HFFc6 (cell line): ENCODE measurements at places on chromosomes 1 and 21. TPM values are rescaled to one million over a fixed set of nuclear protein-coding genes. Genes with fewer than 3 reads are reported as not detected.

Gene RHOU
- total RNA-seq, result 0.31 and 0.42 TPM in 2 replicates

Gene CRNN
- total RNA-seq, result not detected in 3 replicates

Gene NOS1AP
- total RNA-seq, result 0.39 to 0.59 TPM (median 0.42 TPM) in 3 replicates

Gene DRAXIN
- total RNA-seq, result not detected in 3 replicates

Gene VHLL
- not detected in 3 replicates for total RNA-seq

Gene PRAMEF14
- not detected in 2 replicates for total RNA-seq

Gene GNG4
- 1.4 to 2.6 TPM (median 1.5 TPM) in 3 replicates for total RNA-seq

Gene SLC9C2
- not detected in 3 replicates for total RNA-seq

Gene IVL
- not detected in 3 replicates for total RNA-seq

Gene SYT11
- total RNA-seq, result 43.9 and 45.3 TPM in 2 replicates

Gene NAXE
- total RNA-seq, result 76.4 to 78.1 TPM (median 78.1 TPM) in 3 replicates

Gene SRM
- 270 to 300 TPM (median 279 TPM) in 3 replicates for total RNA-seq

Gene ZNF648
- total RNA-seq, result not detected in 3 replicates

- H3K27me3 ChIP-seq, result peaks cover 2% of the 10 kb centered on the region; the same call in 1 of the 2 replicates
- peaks cover 51% of the 10 kb centered on the region for H3K4me1 ChIP-seq
- DNase-seq, result peak; percentile 40
- H3K27ac ChIP-seq, result peak overlapping the region; percentile 100
Measured at GRCh38 chr1:169486281-169487051, 722 bp upstream of the SLC19A2 start.

DNA sequence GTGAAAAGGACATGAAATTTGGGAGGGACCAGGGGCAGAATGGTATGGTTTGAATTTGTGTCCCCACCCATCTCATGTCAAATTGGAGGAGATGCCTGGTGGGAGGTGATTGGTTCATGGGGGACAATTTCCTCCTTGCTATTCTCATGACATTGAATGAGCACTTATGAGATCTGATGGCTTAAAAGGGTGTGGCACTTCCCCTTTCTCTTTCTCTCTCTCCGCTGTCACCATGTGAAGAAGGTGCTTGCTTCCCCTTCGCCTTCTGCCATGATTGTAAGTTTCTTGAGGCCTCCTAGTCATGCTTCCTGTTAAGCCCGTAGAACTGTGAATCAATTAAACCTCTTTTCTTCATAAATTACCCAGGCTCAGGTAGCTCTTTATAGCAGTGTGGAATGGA lies 7.6 kb upstream of the GBP4 start:
- DNase-seq, result no peak
- H3K36me3 ChIP-seq, result no peaks in the 10 kb centered on the region
- no peak overlapping the region for H3K4me3 ChIP-seq
- H3K27me3 ChIP-seq, result no peaks in the 10 kb centered on the region

GRCh38 chr1:17207540-17207939 lies 2.6 kb downstream of the PADI1 start:
- H3K4me3 ChIP-seq, result no peak overlapping the region; the same call in 1 of the 2 replicates
- H3K4me1 ChIP-seq, result peaks cover 33% of the 10 kb centered on the region
- peaks cover 7% of the 10 kb centered on the region for H3K27me3 ChIP-seq

GRCh38 chr1:65817891-65818290 lies 25.2 kb downstream of the PDE4B start:
- H3K4me3 ChIP-seq, result no peak overlapping the region
- no peaks in the 10 kb centered on the region; the same call in 1 of the 2 replicates for H3K27me3 ChIP-seq
- no peak overlapping the region for H3K27ac ChIP-seq

GRCh38 chr1:218284377-218284916 lies 646 bp upstream of the RRP15 start:
- H3K4me3 ChIP-seq, result peak overlapping the region; percentile 97
- no peaks in the 10 kb centered on the region; the same call in 1 of the 2 replicates for H3K27me3 ChIP-seq
- peak overlapping the region; percentile 85 for H3K27ac ChIP-seq

DNA sequence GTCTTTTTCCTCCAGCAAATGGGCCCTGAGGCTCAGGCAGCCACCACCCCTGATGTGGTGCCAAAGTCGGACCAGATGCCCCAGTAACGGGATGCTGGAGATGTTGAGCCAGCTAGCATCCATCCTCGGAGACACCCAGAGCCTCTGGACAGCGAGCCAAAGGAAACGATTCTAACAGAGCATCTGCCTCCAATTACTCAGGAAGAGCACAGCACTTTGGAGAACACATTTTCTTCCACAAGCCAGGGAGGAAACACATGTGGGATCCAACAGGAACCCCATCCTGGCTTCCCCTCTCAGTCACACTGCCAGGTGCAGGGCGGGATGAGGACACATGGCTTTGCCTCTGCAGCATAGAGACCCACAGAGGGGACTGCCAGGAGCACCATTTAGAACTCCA lies 44.9 kb downstream of the C1orf198 start:
- H3K27me3 ChIP-seq, result no peaks in the 10 kb centered on the region; the same call in 1 of the 2 replicates
- peaks cover 71% of the 10 kb centered on the region for H3K4me1 ChIP-seq
- DNase-seq, result no peak

DNA sequence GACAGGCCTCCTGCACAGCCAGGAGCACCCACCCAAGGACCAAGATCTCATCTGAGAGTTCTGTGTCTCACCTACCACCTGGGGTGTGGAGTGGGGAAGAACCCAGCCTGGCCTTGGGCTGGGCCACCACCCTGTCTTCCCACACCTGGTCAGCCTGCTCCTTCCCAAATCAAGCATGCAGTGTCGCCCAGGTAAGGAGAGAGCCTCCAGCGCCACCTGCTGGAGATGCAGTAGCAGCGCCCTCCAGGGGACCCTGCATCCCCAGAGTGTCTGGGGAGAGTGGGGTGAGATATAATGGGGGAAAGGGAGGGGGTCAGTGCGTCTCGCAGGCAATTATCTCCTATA lies 32.3 kb downstream of the KIAA2013 start:
- H3K27ac ChIP-seq, result no peak overlapping the region
- H3K4me3 ChIP-seq, result no peak overlapping the region
- no peaks in the 10 kb centered on the region for H3K36me3 ChIP-seq
- DNase-seq, result peak; percentile 23
- peaks cover 10% of the 10 kb centered on the region; the same call in 1 of the 2 replicates for H3K4me1 ChIP-seq

DNA sequence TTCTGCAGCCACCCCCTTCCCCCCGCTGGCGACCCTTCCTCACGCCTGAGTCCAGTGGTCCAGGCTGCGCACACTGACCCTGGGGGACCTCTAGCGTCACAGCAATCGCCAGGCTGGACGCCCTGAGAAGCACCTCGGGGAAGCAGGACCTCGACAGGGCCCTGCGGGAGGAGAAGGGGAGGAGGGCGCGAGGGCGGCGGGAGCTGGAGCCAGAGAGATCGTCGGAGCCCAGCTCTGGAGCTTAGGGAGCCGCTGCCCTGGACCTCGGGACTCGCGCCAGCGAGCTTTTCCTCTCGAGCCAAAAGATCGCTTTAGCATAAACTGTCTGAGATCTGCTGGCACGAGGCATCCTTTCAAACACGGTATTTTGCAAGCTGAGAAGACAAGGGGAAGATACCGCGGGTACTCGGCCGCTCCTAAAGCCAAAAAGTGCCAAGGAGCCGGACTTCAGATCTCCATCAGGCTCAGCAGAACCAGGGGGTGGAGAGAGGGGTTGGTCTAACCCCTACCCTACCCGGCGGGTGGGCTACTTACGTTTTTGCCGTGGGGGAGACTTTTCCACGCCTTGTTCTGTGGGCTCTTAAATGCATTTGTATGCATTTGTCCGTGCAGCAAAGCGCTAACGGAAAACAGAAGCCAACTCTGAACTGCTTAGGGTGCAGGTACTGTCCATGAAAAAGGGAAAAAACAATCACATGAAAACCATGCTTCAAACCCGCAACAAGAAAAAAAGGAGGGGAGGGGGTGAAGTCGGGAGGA lies 586 bp downstream of the COL24A1 start:
- peak overlapping the region; percentile 87 for H3K4me3 ChIP-seq
- peak overlapping the region; percentile 78 for H3K27ac ChIP-seq

DNA sequence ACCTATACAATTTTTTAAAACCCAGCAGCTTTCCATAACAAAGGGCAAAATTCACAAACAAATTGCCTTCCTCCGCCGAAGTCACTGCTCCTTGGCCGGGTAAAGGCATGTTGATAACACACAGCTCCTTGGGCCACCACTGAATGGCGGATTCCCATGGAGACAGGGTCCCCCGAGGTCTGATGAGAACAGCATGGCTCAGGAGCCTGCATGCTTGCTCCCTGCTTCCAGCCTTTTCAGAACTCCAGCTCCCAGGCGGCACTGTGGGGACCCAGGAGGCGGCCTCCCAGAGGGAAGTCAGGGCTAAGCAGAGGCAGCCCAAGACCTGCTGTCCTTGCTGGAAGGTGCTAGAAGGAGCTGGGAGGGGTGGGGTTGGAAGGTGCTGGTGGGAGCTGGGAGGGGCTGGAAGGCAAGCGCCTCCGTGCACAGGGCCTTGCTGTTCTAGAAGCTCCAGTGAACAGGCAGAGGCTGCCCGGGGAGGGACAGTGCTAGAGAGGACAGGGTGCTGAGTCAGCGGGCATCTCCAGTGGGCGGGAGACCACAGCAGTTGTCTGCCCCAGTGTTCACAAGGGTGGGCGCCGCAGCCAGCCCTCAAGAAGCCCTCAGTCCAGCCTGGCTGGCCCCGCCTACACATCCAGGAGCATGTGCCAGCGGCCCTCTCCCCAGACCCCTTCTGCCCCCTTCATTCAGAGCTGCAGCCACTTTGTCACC lies 35.1 kb downstream of the PRDM16 start:
- no peak overlapping the region for H3K4me3 ChIP-seq
- H3K36me3 ChIP-seq, result no peaks in the 10 kb centered on the region
- no peaks in the 10 kb centered on the region for H3K4me1 ChIP-seq
- H3K27ac ChIP-seq, result no peak overlapping the region
- DNase-seq, result no peak

GRCh38 chr1:209086486-209087192 lies 496.9 kb upstream of the CAMK1G start:
- no peaks in the 10 kb centered on the region for H3K27me3 ChIP-seq
- H3K36me3 ChIP-seq, result no peaks in the 10 kb centered on the region
- no peak for DNase-seq
- no peaks in the 10 kb centered on the region for H3K4me1 ChIP-seq

- H3K27ac ChIP-seq, result no peak overlapping the region
- no peak overlapping the region for H3K4me3 ChIP-seq
- no peaks in the 10 kb centered on the region; the same call in none of the 2 replicates for H3K27me3 ChIP-seq
Measured at GRCh38 chr1:62076286-62076685, 118.4 kb upstream of the L1TD1 start.

DNA sequence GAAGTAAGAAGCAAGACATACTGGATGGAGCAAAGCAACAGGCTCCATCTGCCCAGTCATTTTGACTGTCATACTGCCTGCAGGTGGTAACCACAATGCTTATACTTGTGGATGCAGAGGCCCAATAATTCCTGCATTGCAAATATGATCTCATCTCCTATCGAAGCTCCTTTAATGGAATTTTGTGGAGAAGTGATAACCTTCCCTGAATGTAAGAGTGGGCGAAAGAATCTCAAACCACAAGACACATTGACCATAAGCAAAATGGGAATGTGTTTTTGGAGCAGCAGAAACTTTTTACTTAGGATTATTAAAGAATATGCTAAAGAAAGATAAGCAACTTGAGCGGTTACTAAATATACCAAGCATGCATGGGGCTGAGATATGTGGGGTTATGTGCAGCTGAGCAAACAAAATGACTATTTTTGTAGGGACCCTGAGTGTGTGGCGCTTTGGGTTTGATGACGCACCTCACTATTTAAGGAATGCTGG lies 77.4 kb upstream of the BACH1 start:
- H3K36me3 ChIP-seq, result peaks cover 21% of the 10 kb centered on the region
- H3K27me3 ChIP-seq, result no peaks in the 10 kb centered on the region
- H3K4me1 ChIP-seq, result peaks cover 79% of the 10 kb centered on the region
- peak; percentile 60 for DNase-seq

GRCh38 chr1:37186246-37186756 lies 152.0 kb upstream of the GRIK3 start:
- no peak overlapping the region for H3K4me3 ChIP-seq
- H3K27ac ChIP-seq, result no peak overlapping the region
- no peaks in the 10 kb centered on the region for H3K27me3 ChIP-seq
- no peaks in the 10 kb centered on the region for H3K4me1 ChIP-seq
- H3K36me3 ChIP-seq, result 0 out of 2 replicates have a peak, but pooled peaks cover 3% of the 10 kb centered on the region
- DNase-seq, result no peak

- H3K4me3 ChIP-seq, result no peak overlapping the region
- DNase-seq, result no peak
- peaks cover 3% of the 10 kb centered on the region for H3K27me3 ChIP-seq
- no peak overlapping the region for H3K27ac ChIP-seq
- H3K4me1 ChIP-seq, result peaks cover 19% of the 10 kb centered on the region
Measured at GRCh38 chr1:7393136-7393535, 378.0 kb upstream of the VAMP3 start.

- peak overlapping the region; percentile 51 for H3K27ac ChIP-seq
- no peak for DNase-seq
- peak overlapping the region; percentile 50 for H3K4me3 ChIP-seq
- H3K36me3 ChIP-seq, result peaks cover 10% of the 10 kb centered on the region
- H3K27me3 ChIP-seq, result no peaks in the 10 kb centered on the region
- peaks cover 100% of the 10 kb centered on the region for H3K4me1 ChIP-seq
Measured at GRCh38 chr1:8020032-8020431, 6.1 kb downstream of the ERRFI1 start.

GRCh38 chr1:169421309-169421708 lies 6.0 kb downstream of the CCDC181 start:
- peaks cover 8% of the 10 kb centered on the region for H3K27me3 ChIP-seq
- no peak overlapping the region for H3K4me3 ChIP-seq
- no peaks in the 10 kb centered on the region for H3K4me1 ChIP-seq
- no peaks in the 10 kb centered on the region for H3K36me3 ChIP-seq
- no peak for DNase-seq
- H3K27ac ChIP-seq, result no peak overlapping the region

- no peak overlapping the region for H3K4me3 ChIP-seq
- no peaks in the 10 kb centered on the region for H3K27me3 ChIP-seq
- H3K4me1 ChIP-seq, result no peaks in the 10 kb centered on the region
- no peaks in the 10 kb centered on the region for H3K36me3 ChIP-seq
- no peak for DNase-seq
- H3K27ac ChIP-seq, result no peak overlapping the region
Measured at GRCh38 chr21:24224422-24224821, 1382.9 kb downstream of the MRPL39 start.

DNA sequence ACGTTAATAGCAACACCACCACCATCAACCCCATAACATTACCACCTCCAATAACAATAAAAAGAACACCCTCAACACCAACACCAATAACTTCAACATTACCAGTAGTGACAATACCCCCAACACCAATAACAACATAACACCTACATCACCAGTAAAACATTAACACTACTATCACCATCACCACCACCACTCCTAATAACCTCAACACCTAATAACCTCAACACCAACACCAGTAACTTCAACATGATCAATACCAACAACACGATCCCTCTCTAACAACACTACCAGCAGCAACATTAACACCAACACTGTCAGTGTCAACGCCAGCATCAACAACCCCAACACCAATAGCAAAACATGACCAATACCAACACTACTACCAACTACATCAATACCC lies 57.2 kb downstream of the TAS1R2 start:
- H3K27me3 ChIP-seq, result peaks cover 7% of the 10 kb centered on the region
- DNase-seq, result no peak
- 0 out of 2 replicates have a peak, but pooled peaks cover 6% of the 10 kb centered on the region for H3K4me1 ChIP-seq
- H3K27ac ChIP-seq, result no peak overlapping the region
- no peaks in the 10 kb centered on the region for H3K36me3 ChIP-seq
- H3K4me3 ChIP-seq, result no peak overlapping the region

- no peak overlapping the region for H3K27ac ChIP-seq
- H3K36me3 ChIP-seq, result no peaks in the 10 kb centered on the region
- H3K4me3 ChIP-seq, result no peak overlapping the region
- DNase-seq, result no peak
Measured at GRCh38 chr21:16186742-16187141, 457.0 kb downstream of the USP25 start.

- no peaks in the 10 kb centered on the region for H3K36me3 ChIP-seq
- peak; percentile 4 for DNase-seq
- H3K27me3 ChIP-seq, result peaks cover 3% of the 10 kb centered on the region
Measured at GRCh38 chr1:152497273-152497672, 13.3 kb upstream of the LCE5A start.
